ENCODE measurements at places on chromosomes 6 and 20.

- DNase-seq = no peak
Measured at GRCh38 chr6:39865011-39865888, 69.0 kb downstream of the MOCS1 start.

GRCh38 chr20:36794116-36794474 lies 20.5 kb upstream of the DSN1 start:
- DNase-seq = no peak

DNA sequence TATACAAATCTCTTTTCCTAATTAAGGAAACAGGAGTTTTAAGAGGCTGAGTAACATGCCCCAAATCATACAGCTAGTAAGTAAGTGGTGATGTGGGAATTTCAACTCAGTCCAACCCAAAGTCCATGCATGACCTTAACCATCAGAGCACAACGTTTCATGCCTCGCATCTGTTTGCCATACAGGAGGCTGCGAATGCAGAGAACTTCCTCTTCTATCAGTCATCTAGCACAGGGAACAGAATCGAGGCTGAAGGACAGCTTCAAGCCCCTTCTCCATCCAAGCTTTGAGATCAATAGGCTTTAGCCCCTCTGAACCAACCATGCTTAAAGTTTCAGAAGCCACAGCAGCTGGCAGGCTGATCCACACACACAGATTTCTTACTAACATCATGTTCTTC lies 113.2 kb downstream of the MAFB start:
- no peak for DNase-seq

GRCh38 chr6:22102671-22103070 lies 194.2 kb downstream of the PRL start:
- DNase-seq = no peak

DNA sequence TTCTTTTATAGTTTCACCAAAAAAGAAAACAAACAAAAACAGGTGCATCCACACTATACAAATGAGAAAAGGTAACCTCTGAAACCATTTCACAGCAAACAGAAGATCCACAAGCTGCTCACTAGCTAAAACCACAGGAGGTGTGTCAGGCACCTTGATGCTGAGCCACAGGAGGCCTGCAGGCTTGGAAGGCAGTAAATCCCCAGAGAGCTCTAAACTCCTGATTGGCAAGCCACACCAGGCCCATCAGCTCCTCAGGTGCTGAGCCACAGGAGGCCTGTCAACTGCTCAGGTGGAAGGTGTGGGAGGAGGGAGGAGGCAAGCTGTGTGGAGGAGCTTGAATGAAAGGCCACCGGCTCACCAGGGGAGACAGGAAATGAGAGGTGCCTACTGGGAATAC lies 273.0 kb downstream of the PKHD1 start:
- no peak for DNase-seq

GRCh38 chr6:127177030-127177922 lies 58.8 kb downstream of the RSPO3 start:
- no peak for DNase-seq

DNA sequence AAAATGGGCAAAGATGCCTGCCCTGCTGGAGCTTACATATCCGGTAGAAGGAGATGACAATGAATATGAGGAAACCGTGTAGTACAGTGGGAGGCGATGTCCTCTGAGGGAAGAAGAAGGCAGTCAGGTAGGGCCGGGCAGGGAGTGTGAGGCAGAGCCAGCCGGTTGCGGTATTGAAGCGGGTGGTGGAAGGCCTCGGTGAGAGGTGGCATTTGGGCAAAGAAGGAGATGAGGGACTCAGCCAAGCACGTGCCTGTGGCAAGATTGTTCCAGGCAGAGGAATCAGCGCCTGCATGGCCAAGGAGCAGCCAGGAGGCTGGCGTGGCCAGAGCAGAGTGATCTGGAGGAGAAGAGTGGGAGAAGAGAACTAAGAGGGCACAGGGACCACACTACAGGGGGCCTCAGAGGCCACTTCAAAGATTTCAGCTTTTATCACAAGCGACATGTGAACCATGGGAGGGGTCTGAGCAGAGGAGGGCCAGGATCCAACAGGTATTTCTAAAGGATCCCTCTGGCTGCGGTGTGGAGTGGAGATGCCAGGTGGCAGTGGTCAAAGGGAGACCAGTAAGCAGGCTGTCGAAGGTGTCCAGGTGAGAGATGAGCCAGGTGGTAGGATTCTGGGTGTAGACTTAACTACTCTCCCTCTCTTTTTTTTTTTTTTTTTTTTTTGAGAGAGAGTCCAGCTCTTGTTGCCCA lies 13.8 kb downstream of the MDFI start:
- DNase-seq = no peak

DNA sequence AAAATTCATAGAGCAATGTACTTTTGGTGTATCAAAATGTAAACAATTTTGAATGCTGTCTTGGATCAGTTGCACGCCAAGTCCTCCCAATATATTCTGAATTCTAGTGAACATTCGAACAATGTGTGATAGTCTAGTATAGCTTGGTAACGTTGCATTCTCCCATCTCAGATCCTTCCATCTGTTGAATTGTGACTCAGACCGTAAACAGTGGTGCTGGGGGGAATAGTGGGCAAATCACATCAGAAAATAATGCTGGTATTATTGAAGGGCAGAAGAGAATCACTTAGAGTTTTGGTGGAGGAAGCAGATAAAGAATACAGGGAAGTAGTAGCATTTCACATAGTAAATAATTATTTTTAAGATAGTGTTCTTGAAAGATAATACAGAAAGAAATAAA lies 45.7 kb upstream of the PBOV1 start:
- DNase-seq = no peak

GRCh38 chr6:154241581-154241980 lies 115.0 kb downstream of the IPCEF1 start:
- no peak for DNase-seq

DNA sequence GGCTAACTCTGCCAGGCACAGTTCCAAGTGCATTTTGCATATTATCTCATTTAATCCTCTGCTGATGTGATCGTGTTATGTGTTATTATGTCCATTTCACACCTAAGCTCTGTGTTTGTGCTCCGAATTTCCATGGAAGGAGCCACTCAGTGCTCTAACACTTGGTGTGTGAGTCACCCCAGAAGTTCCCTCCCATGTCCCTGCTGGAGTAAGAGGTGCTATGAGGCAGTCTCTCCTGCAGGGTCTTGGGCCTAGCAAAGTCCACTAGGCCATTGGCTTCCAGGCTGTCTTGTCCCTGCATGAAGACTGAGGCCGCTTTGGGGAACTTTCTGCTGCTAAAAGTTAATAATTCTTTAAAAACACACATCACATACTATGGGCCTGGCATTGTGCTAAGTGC lies 405.9 kb upstream of the SULF2 start:
- no peak for DNase-seq

DNA sequence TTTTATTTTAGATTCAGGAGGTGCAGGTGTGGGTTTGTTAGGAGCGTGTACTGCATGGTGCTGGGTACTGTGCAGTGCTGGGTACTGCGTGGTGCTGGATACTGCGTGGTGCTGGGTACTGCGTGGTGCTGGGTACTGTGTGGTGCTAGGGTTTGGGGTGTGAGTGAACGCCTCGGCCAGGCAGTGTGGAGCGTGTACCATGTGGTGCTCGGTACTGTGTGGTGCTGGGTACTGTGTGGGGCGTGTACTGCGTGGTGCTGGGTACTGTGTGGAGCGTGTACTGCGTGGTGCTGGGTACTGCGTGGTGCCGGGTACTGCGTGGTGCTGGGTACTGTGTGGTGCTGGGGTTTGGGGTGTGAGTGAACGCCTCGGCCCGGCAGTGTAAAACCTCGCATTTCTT lies 62.9 kb downstream of the WDR27 start:
- DNase-seq = no peak
